HCT116 (cell line): ENCODE measurements at places on chromosomes 12 and 14. TPM values are rescaled to one million over a fixed set of nuclear protein-coding genes. Genes with fewer than 3 reads are reported as not detected.
A peak's percentile ranks its signal among the peaks of the same experiment; 100 is the strongest.

GRCh38 chr14:102525219-102525928, 15.8 kb upstream of the ANKRD9 start:
- H3K4me1 ChIP-seq: peaks cover 54% of the 10 kb centered on the region
- no peaks in the 10 kb centered on the region for H3K27me3 ChIP-seq

- no peak overlapping the region for H3K27ac ChIP-seq
- no peak overlapping the region for H3K4me3 ChIP-seq
- H3K4me1 ChIP-seq: peaks cover 33% of the 10 kb centered on the region
These were observed 11.6 kb upstream of the FOXN3 start for GRCh38 chr14:89428546-89429198.

DNA sequence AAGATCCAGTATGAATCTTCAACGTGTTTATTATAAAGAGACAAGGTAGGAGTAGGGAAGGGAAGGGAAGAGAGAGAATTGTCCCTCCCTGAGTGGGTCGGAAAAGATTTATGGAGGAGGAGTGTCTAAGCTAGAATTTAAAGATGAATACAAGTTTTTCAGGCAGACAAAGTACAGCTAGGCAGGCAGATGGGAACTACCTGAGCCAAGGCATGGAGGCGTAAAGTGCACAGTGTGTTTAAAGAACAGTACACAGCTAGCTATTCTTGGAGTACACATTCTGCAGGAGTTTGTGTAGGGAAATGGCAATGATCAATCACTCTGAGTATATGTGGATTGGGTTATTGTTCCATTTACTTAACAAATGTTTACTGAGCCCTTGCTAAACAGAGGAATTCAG, 20.1 kb downstream of the PLEKHG7 start:
- DNase-seq: no peak
- H3K27ac ChIP-seq: no peak overlapping the region
- no peaks in the 10 kb centered on the region for H3K27me3 ChIP-seq
- H3K4me1 ChIP-seq: no peaks in the 10 kb centered on the region

DNA sequence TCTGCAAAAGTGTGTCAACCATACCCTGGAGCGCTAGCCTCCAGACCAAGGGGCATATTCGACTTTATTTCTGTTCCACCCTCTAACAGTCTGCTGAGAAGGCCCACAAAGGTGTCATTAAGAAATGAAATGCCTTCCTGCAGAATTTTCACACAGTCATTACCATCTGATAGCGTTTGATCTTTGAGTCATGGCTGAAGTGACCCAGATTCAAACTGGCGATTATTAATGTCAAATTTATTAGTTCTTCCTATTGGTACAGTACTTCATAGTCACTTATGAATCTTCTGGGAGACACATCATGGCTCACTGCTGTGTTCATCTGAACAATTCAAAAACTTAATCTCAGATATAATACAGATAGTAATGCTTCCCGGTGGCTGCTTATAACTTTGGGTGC, 13.2 kb downstream of the PRICKLE1 start:
- no peak overlapping the region for H3K4me3 ChIP-seq
- no peaks in the 10 kb centered on the region for H3K27me3 ChIP-seq
- H3K36me3 ChIP-seq: no peaks in the 10 kb centered on the region
- no peak overlapping the region for H3K27ac ChIP-seq

DNA sequence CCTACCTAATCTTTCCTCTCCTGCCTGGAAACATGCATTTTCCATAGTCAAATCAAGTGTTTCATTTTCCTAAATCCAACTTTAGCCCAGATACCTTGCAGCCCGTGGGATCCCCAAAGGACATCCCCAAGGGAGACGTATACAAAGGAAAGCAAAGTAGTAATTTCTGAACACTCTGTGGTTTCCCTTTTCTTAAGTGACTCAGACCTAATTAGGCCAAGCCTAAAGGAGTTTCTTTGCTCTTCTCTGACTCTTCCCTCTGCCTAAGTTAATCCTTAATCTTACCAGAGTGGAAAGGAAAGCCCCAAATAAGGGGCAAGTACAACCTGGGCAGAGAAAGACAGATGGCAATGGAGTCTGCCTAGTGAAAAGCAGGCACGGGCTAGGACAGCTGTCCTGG, 250.3 kb downstream of the SPTSSA start:
- H3K36me3 ChIP-seq: no peaks in the 10 kb centered on the region
- DNase-seq: no peak
- H3K27ac ChIP-seq: no peak overlapping the region
- H3K4me1 ChIP-seq: no peaks in the 10 kb centered on the region

KRT5 gene
- total RNA-seq: 0.44 TPM

DNA sequence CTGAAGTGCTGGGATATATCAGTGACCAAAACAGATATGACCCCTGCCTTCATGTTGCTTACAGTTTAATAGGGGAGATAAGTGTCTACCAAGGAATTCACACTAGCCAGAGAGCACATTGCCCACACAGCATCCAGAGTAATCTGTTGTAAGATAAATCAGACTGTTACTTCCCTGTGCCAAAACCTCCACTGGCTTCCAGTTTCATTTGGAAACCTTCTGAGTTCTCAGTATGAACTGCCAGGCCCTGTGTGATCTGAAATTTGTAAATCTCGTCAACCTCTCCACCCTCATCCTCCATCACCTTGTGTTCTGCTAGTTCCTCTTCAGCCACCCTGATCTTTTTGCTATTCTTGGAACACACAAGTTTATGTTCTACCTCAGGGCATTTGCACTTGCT, 154.7 kb downstream of the ETV6 start:
- DNase-seq: no peak
- H3K27ac ChIP-seq: no peak overlapping the region
- no peak overlapping the region for H3K4me3 ChIP-seq
- H3K4me1 ChIP-seq: no peaks in the 10 kb centered on the region

GRCh38 chr12:104063712-104064030, 660 bp upstream of the HCFC2 start:
- peaks cover 18% of the 10 kb centered on the region for H3K4me1 ChIP-seq
- no peaks in the 10 kb centered on the region for H3K27me3 ChIP-seq
- H3K27ac ChIP-seq: peak overlapping the region; percentile 53; the same call in 1 of the 2 replicates
- H3K36me3 ChIP-seq: no peaks in the 10 kb centered on the region
